Activated T-helper 1 cell treated with anti-CD3 and anti-CD28 coated beads, Interleukin-12 subunit alpha, Interleukin-12 subunit beta, Interleukin-2, Interleukin-4 antibody, amounts not matched to agents 30 ng/mL and 10 ng/mL and 1 ng/mL, durations not matched to agents 14 hours and 24 hours and 36 hours (primary cell): ENCODE measurements at places on chromosomes 4 and X. TPM values are rescaled to one million over a fixed set of nuclear protein-coding genes. Genes with fewer than 3 reads are reported as not detected.

The FAM200B gene
- 5.5 and 6.6 TPM in 2 replicates for total RNA-seq

- DNase-seq: no peak
Measured at GRCh38 chr4:9919047-9919446, 102.2 kb downstream of the SLC2A9 start.

GRCh38 chrX:53362449-53362848, 60.0 kb downstream of the SMC1A start:
- no peak for DNase-seq

- no peak for DNase-seq
Measured at GRCh38 chrX:117995378-117995777, 121.2 kb downstream of the KLHL13 start.
